ENCODE measurements at places on chromosomes 3 and 15.

DNA sequence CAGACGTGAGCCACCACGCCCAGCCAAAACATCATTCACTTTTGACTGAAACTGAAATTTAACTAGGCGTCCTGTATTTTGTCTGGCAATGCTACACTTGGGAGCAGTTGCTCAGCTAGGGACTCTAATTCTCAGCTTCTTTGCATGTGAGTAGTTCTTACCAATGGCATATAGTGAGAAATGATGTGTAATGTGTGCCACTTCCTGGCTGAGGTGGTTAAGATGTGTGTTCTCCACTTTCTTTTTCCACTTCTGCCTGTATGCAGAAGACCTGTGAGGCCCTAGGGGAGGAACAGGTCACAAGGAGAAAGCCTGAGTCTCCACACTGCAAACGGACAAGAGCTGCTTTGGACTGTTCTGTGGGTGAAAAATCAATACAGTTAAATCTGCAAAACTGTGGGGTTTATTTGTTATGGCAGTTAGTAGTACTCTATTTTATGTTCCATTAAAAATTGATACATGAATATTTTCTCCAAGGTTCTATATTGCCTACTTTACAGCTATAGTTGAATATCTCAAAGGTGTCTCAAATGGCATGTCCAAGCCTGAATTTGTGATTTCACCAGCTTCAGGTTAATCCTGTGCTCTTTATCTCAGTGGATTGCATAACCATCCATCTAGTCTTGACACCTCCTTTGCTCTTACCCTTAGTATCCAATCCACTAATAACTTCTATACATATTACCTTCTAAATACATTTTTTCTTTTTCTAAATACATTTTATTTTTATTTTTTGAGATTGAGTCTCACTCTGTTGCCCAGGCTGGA, 59.3 kb downstream of the NR1D2 start:
- DNase-seq: no peak

- DNase-seq: no peak
Observed at GRCh38 chr3:97340940-97341339, 423.6 kb upstream of the ARL6 start.

GRCh38 chr3:177491296-177492032, 294.2 kb upstream of the TBL1XR1 start:
- DNase-seq: no peak

GRCh38 chr15:34264076-34264475, 39.3 kb downstream of the EMC4 start:
- DNase-seq: no peak

DNA sequence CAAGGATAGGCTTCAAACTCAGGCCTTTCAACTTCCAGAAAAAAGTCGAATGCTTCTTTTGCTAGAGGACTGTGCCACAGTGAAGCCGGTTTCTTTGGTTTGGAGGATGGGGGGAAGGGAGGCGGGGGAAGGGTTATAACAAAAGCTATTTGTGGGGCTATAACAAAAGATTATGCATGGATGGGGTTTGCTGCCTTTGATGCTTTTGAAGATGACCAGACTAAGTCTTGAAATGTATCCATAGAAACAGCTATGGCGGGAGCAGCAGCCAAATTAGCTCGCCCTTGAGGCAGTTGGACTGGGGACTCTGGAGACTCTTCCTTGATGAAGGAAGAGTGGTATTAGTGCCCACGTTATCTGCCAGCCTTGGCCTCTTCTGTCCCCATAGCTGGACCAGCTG, 47.5 kb downstream of the SRGAP3 start:
- no peak for DNase-seq

DNA sequence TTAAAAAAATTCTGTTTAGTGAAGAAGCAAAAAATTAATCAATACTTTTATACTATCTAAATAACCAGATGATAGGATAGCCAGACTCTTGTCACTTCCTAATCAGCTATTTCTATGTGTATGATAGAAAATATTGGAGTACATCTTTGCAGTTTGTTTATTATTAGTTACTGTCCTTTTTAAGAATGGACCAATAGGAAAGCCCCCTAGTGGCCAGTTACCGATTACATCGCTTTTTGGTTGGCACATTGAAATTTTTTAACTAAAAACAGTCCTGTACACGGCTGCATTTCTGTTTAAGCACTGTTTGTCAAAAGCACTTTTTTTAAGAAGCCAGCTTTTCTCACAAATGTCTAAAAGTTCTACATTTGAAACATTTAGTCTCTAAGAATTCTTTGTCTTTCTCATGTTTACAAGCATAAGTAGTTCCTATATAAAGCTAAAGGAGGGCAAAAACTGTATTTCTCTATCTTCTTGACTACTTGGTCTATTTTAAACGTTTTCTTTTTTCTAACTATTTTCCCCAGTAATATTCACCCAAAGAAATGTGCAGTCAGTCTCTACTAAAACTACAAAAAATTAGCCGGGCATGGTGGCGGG, 253.2 kb upstream of the LRTM1 start:
- no peak for DNase-seq

GRCh38 chr3:179743913-179744312, 91.1 kb downstream of the USP13 start:
- no peak for DNase-seq

GRCh38 chr15:100994597-100995446, 75.7 kb downstream of the LRRK1 start:
- DNase-seq: no peak

- no peak for DNase-seq
Observed at GRCh38 chr3:126782536-126782935, 78.5 kb downstream of the CHCHD6 start.

DNA sequence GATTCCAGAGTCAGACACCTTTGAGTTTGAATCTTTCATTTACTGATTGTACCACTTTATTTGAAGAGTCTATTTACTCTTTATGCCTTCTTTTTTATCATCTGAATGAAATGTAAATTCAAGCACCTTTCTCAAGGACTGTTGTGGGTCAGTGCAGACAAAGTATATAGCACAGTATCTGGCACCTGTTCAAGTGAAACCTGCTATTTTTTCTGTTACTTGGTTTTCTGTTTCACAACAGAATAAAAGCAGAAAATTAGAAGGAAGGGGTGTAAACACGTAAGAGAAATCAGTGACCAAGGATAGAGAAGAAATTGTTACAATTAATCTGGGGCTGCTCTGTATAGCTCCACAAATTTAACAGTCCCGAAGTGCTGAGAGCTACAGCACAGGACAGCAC, 357.4 kb downstream of the RSL24D1 start:
- DNase-seq: no peak
